ENCODE measurements at places on chromosomes 7 and 10.

DNA sequence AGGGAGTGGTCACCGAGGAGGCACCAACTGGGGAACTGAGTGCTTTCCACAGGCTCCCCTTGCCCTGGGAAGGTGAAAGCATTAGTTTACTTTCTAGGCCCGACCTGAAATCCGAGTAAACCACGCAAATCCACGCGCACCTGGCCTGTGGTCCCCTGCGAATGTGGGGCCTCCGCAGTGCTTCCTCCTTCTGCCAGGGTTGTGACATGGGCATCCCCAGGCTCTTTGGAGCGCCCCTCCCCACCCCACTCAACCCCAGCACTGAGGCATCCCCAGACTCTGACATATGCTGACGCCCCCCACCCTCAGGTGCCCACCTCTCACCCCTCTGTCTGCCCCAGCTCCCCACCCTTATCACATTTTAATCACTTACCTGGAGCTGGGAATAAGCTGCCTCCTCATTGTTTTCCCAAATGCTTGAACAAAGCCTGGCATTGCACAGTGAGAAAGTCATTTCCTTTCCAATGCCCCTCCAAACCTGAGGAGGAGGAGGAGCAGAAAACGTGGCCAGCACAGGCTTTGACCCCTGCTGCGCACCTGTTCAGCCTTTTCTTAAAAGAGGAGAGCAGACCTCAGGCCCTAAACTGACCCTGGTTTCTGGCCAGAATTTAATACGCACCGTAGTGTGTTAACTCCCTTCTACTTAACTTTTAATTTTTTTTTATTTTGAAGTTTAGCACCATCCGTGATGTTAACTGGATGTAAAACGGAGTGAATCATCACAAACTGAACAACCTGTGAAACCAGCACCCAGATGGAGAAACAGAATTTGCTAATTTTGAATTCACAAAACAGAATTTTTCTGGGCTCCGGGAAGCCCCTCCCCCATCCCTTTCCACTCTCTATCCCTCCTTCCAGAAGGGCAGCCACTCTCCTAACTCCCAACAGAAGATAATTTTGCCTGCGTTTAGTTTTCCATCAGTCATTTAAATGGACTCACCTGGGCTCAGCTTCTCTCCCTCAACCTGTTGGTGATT is 129.4 kb downstream of the WDR11 start:
- DNase-seq, result no peak

DNA sequence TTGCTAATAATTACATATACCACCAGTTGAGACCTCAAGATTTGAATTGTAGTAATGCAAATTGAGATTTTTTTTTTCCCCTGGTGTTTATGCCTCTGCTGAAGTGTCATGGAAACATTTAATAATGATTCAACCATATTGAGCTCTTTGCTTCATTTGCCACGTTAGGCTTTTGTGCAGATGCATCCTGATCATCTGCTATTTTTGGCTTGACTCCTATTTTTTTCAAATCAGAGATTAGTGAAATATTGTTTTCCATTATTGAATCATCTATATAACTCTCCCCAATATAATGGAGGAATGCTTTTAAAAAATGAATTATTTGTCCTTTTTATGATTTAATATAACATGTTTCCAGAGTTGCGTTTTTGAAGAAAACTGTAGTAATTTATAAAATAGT is 115.1 kb downstream of the SRI start:
- DNase-seq, result no peak

DNA sequence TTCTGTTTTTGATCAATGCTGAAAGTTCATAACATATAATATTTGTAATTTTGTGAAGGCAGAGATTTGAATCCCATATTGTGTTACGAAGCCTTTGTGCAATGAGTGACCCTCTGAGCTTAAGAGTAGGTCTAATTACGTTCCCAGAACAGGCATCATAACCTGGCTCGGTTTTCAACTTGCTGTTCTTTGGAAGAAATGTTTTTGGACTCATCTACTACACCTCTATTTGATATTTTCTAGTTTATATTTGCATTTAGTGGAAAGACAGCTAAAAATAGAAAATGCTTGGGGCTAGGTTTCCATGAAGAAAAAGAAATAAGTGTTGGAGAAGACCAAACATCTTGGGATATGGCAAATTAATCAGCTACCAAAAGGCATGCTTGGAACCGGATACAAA is 234.8 kb downstream of the AGMO start:
- no peak for DNase-seq

DNA sequence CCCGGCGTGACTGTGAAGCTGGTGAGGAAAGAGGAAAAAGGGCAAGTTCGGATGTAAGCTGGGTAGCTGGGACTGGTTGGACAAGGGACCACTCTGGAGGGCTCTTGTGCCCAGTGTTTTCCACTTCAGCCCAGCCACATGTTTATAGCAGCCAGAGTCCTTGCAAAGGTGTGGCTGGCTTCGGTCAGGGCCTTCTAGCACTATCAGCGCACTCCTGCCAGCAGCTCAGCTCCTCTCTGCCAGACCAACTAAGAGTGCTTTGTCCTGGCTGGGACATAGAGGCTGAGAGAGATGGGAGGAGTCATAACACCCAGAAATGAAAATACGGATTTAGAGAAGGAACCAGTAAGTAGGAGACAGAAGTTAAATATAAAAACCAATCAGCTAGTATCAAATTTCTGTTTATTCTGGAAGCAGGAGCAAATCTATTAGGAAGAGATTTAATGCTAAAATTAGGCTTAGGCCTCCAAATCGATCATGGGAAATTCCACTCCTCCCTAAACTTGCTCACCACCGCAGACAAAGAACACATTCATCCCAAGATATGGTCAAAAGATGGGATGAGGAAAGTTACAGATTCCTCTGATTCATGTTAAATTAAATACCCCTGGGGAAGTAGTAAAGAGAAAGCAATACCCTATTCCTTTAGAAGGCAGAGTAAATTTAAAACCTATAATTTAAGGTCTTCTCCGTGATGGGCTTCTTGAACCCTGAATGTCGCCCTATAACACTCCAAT is 135.0 kb downstream of the RALA start:
- DNase-seq, result no peak

- DNase-seq, result no peak
Measured at GRCh38 chr7:79293655-79294142, 159.8 kb downstream of the MAGI2 start.

DNA sequence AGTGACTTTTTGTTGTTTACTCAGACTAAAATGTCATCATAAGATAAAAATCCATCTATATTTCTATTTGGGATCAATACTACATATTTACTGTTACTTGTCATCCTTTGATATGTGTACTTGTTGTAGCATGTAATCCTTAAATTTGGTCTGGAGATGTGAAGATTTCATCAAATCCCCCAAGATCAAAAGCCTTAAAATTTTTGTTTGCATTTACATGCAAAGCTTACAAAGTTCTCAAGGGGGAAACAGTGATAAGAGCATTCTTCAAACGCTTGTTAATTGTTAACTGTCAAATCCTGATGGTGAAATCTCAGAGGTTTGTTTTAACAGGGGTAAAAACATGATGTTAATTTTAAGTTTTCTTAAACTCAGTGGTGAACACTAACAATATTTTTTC is 84.9 kb upstream of the SKAP2 start:
- no peak for DNase-seq

DNA sequence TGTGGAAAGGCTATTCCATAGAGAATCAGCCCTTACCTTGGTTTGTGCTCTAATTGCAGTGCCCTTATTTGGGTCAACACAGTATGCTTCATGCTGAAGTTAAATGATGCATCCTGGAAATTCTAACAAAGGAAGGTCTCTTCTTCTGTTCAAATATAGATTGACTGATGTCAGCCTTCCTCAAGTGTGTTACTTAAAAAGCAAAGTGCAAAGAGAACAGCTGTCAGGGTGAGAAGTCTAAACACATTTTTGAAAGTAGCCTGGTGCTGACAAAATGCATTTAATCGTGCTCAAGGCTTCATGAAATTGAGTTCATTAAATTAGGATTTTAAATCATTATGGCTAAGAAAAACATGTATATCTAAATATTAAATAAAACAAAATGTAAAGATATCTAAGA is 19.5 kb downstream of the AGR2 start:
- DNase-seq, result no peak

DNA sequence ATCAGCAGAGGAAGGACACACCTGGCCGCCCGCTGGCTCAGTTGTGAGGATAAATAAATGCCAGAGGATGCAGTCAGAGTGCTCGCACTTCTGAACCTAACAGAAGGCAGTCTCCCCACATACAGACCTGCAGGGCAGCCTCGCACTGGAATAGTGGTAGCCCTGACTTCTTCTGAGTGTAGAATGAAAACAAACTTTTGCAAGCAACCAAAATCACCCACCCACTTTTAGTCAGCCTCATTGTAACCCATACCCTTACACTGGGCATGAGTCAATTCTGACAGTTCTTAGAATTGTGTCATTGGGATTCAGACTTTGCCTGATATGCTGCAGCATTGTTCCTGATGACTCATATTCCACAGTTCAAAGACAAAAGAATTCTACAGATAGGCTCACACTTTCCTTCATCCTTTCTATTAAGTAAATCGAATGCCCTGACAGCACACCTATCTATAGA is 167.0 kb upstream of the CDK1 start:
- no peak for DNase-seq

DNA sequence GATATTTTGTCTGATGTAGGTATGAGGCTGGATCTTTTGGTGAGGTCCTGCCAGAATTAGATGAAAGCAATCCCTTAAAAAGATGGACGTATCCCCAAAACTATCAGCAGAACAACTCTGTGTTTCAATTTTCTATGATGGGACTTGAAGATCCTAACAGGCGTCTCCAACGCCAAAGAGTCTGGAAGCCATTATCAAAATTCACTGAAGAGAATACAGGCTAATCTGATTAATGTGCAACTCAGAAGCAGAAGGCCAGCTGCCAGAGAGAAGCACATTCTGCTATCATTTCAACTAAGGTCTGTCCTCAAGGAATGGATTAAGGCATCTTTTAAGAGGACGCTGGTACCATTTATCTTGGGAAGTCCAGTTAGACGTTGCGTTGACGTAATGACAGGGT is 119.7 kb downstream of the FGFR2 start:
- no peak for DNase-seq

- no peak for DNase-seq
Measured at GRCh38 chr7:24952464-24952863, 27.5 kb downstream of the OSBPL3 start.

GRCh38 chr7:35040906-35041305 is 3.6 kb upstream of the DPY19L1 start:
- no peak for DNase-seq

GRCh38 chr10:20933705-20934104 is 36.6 kb upstream of the NEBL start:
- no peak for DNase-seq

- no peak for DNase-seq
Measured at GRCh38 chr10:4595719-4596319, 230.2 kb upstream of the AKR1E2 start.

DNA sequence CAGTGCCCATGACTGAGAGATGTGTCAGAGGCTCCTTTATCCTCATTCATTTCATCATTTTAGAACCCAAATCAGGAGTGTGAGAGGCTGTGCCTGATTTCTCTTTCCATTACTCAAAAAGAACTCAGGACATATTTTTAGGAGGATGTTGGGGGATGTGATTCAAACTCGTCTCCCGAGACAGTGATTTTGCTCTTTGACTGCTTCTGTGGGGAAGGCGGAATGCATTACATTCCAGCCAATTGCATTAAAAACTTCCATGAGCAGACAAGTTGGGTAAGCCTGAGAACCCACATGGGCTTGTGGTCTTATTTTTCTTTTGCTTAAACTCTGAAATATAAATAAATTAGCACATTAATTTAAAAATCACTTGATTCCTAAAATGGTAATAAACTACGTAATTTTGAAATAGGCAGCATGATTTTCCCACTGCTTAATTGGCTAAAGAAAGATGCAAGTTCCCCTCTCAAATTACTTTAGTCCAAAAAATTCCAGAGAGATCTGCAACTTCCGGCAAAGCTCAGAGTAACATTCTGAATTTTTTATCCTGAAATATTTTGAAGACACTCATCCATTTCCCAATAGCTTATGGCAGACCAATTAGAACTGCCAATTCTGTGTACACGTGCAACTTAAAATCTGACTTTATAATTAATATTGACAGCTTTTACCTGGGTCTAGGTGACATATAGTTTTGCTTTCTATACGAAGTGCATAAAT is 185.6 kb downstream of the C7orf25 start:
- DNase-seq, result no peak

DNA sequence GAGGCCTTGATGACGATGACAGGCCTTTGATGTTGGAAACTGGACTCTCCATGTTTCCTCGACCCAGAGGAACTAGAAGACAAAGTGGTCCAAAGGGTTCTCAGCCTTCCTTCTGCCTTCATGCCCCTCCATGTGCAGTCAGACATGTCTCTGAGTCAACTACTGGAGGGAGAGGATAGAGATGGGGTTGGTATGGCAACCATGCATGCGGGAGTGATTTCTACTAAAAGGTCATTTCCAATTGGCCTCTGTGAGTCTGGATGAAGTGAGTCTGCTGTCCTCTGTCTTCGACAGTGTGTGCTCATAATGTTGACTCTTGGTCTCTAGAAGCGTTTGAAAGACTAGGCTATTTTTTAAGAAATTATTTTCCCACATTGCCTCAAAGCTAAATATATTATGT is 29.2 kb downstream of the STK17A start:
- no peak for DNase-seq

- DNase-seq, result no peak
Measured at GRCh38 chr7:11272352-11272751, 298.7 kb downstream of the PHF14 start.

- DNase-seq, result peak; percentile 87
Measured at GRCh38 chr7:140696680-140697446, at the start of gene NDUFB2. NDUFB2 (plus strand) TSS chr7:140696708; CDS start chr7:140696745, 37 bp downstream.

GRCh38 chr7:51263631-51264484 is 52.8 kb downstream of the COBL start:
- no peak for DNase-seq

- no peak for DNase-seq
Measured at GRCh38 chr7:69211336-69211735, 386.9 kb upstream of the AUTS2 start.

- no peak for DNase-seq
Measured at GRCh38 chr10:126904516-126904817, 761 bp upstream of the DOCK1 start.

GRCh38 chr10:91742229-91742628 is 56.0 kb upstream of the TNKS2 start:
- DNase-seq, result no peak

- no peak for DNase-seq
Measured at GRCh38 chr7:39967406-39968161, 17.5 kb downstream of the CDK13 start.

GRCh38 chr10:75137533-75138438 is 26.3 kb downstream of the SAMD8 start:
- peak; percentile 30 for DNase-seq

- DNase-seq, result no peak
Measured at GRCh38 chr10:110932505-110933180, 13.2 kb downstream of the SHOC2 start.

DNA sequence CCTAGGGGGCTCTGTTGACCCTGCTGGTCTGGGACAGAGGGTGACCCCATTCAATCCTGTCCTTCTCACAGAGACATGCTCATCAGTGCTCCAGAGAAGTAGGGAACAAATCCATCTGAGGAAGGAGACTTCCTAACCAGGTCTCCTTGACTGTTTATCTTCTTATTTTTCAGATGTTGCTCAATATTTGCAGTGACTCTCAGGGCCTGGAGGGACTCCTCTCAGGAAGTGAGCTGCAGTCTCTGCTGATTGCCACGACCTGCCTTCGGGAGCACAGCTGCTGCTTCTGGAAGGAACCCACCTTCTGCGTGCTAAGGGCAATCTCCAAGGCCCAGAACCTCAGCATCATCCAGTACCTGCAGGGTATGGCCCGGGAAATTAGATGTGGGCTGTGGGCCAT is 41.0 kb downstream of the WDFY4 start:
- DNase-seq, result no peak

- DNase-seq, result no peak
Measured at GRCh38 chr7:112370436-112370835, 79.8 kb upstream of the IFRD1 start.

All from GM10248 (cell line).